ENCODE measurements at places on chromosomes 4 and X.
A peak's percentile ranks its signal among the peaks of the same experiment; 100 is the strongest.

DNA sequence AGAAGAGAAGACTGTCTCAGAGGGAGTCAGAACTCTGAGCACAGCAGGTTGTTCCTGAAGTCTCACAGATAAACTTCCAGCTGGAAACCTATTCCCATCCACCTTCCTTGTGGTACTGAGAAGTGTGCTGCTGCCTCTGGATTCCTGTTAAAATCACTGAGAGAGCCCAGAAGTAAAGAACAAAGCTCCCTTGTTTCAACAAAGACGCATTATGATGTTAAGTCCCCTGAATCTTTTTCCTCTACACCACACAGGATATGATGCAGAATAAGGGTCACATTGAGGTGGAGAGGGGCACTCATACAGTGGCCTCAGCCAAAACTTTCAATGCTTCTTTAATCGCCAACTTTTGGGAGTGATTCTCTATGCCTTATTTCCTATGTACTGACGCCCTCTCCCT lies 321.0 kb downstream of the OPHN1 start:
- DNase-seq: no peak

DNA sequence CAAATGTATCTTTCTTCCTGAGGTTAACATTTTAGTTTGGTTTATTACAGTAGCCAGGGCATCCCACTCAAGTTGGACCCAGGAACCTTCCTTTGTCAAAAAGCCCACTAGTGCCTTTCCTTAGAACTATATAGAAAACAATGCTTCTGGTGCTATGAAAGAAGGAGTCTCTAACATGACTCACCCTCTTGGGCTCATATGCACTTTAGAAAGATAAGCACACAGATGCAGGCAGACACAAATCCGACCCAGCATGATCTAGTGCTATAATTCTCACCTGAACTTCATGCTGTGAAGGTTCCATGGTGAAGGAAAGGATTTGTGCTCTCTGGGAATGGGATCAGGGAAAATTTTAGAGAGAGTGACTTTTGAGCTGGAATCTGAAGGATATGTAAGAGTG lies 289.4 kb downstream of the ANKRD50 start:
- no peak for DNase-seq

GRCh38 chr4:14771504-14772175 lies 230.6 kb upstream of the CPEB2 start:
- DNase-seq: no peak

GRCh38 chr4:86926435-86927086 lies 8.2 kb upstream of the AFF1 start:
- peak; percentile 28 for DNase-seq

GRCh38 chr4:66300336-66300934 lies 630.1 kb upstream of the EPHA5 start:
- DNase-seq: no peak

DNA sequence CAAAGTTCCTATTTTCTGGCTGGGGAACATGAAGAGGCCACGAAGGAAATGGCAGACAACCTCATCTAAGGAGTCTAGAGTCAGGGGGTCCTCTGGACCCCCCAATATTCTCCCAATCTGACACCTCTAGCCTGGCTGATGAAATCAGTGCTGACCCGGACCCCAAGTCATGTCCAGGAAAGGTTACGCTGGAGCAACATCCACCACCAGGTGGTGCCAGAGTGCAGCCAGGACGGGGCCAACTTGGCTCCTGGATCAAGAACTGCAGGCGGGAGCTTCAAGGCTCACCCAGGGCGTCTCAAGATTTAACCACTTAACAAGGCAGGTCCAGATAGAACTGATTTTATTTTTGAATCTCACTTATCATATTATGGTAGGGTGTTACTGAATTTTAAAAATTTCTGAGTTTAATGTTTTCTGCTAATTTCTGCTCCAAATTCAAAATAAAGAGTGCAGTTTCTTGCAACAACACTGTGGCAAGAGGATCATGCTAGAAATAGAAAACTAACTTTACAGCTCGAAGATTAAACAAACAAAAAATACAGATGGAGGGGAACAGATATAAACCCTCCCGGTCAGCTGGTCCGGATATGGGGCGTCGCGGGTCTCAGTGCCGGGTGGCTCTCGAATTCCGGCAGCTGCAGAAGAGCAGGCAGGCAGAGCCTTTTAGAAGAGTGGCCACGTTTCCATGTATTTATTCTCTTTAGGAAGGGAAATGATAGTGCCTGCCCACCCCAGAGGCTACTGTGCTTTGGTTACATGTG lies 135.5 kb downstream of the AFAP1 start:
- DNase-seq: peak; percentile 98

GRCh38 chr4:164536814-164537213 lies 217.1 kb upstream of the SMIM31 start:
- DNase-seq: no peak

DNA sequence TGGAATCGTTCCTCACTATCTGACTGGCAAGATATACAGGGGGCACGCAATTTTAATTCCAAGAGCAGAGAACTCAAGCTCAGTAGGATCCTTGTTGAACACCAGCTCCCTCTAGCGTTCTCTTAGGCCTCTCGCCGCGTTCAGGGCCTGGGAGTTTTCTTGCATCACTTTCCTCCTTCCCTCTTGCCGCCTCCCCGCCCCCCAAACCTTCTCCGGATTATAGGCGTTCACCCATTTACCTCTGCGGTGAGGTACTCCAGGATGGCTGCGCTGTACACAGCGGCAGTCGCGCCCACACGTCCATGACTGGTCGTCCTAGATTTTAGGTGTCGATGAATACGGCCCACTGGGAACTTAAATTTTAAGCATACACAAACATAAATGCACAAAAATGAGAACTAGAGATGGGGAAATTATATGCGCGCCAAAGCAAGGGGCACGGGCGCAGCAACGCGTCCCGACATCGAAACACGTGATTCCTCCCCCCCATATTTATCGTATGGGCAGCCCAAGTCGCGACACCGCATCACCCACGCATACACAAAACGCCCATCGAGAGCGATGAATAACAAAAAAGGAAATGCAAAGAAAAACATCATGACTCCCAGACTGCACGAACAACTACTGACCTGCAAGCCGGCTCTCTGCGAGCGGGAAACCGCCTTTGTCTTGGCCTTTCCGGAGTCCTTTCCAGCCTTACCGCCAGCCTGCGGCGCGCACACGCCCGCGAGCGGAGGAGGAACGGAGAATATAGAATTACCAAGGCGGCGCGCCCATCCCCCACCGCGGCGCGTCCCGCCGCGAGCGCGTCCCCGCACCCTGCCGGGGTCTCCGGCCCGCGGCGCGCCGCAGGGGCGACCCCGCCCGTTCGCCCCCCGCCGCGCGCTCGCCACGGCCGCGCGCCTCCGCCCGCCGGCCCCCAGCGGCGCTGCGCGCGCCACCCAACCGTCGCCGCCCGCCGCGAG lies 759 bp downstream of the H2AZ1 start:
- DNase-seq: peak; percentile 96

DNA sequence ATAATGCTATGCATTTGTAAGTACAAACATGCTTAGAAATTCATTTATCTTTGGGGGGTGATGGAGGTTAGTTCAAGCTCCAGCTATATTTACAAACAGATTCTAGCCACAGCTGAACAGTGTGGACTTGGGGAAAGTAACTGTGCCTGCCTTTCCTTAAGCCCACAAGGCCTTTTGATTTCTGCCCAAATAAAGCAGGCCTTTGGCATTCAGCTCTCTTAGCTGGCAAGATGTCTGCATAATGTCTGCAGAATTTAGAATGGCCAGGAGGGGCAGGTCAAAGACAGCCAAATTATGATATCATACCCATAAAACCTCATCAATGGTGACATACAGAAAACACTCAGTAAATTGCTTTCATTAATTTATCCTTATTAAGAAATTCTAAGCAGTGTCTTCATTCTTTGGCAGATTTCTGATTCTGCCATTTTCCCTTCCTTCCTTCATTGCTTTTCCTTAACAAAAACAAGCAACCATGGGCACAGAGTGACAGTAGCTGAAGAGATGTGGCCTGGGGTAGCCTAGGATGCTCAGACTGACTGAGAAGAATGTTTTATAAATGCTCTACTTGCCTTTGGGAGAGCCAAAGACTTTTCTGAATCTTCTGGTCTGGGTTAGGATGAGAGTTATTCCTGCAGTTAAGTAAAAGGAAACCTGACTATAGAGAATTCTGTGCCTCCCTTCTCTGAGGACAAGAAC lies 538.7 kb upstream of the NR3C2 start:
- no peak for DNase-seq

DNA sequence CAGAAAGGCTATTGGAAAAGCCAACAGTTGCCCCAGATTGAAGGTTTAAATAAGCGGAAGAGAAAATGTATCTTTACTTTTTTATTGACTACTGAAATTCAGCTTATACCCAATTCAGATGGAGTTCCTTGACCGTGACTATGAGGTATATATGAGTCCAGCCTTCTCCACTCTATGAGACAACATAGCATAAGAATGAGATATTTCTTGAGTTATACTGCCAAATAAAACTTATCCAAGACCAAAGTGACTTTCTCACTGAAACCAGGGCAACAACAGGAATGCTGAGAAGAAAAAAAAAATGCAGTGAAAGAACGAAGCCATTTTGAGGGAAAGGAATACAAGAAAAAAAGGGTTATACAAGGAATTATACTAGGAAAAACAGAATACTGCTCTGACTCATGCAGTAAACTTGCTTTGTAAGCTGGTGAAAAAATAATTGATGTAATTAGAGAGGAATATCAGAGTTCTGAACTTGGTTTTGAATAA lies 16.3 kb upstream of the PDK3 start:
- no peak for DNase-seq

DNA sequence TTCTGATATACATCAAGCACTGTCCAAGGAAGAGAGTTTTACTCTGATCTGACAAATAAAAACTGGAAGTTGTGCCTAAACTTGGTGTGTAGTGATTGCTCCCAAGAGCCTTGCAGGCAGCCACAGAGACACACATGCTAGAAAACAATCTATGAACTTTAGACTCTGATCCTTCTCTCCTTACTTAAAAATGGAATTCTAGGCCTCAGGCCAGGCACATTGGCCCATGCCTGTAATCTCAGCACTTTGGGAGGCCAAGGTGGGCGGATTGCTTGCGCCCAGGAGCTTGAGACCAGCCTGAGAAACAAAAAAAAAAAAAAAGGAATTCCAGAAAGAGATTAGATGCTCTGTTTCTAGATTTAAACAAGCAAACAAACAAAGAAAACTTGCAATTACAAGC lies 45.6 kb upstream of the S100G start:
- no peak for DNase-seq

DNA sequence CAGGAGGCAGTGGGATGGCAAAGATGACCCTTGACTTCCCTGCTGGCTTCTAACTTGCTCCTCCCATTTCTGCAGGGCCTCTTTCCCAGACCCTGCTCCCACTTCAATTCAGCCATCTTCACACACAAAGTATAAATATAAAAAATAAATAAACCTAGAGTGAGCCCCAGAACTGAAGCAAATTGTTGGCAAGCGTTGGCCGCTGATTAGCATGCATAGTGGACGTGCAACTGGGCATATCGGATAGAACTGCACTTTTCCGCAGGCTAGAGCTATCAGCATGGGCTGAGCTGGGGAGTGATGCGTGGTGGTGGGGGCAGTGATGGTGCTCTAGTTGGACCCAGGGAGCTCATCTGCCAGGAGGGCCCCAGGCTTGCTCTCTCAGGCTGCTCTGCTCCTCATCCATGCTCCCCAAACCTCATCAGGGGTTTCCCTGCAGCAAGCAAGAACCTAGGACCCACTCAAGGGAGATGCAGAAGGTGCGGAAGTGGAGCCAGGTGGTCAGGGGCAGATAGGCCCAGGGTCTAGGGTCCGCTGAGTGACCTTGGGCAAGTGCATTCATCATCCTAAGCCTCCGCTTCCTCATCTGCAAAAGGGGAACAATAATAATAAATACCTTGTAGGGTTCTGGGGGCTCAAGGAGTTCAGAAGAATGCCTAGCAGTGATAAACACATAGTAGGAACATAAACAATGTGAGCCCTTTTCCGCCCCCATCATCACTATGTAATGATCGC lies 146.8 kb upstream of the PJA1 start:
- no peak for DNase-seq

DNA sequence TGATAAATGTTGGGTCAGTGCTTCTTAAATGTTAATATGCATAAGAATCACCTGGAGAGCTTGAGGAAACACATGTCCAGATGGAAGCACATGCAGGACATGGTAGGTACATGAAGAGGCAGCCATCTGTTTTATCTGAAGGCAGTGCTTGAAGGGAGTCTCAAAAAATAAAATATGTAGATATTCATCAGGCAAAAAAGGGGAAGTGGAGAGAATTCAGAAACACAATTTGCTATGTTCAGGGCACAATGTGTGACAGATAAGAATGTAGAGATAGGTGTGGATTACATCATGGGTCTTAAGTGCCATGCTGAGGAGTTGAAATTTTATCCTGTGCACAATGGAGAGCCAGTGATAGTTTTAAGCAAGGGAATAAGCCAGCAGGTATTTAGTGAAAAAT lies 59.6 kb upstream of the CASK start:
- DNase-seq: no peak

DNA sequence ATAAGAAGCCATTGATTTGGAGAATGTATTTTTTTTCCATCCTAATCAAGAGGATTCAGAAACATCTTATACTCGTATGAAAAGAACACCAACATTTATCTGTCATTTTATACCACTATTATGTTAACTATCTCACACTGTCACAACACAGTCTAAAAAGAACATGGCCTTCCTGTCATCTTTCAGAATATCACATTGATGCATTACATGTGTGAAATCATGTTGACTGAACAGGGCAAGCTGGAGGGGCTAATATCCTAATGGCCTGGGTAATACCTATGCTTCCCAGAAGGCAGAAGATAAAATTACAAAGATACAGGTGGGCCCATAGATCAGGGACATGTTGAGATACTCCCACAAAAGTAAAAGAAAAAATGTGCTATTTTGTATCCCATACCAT lies 611.7 kb downstream of the STIM2 start:
- DNase-seq: no peak

DNA sequence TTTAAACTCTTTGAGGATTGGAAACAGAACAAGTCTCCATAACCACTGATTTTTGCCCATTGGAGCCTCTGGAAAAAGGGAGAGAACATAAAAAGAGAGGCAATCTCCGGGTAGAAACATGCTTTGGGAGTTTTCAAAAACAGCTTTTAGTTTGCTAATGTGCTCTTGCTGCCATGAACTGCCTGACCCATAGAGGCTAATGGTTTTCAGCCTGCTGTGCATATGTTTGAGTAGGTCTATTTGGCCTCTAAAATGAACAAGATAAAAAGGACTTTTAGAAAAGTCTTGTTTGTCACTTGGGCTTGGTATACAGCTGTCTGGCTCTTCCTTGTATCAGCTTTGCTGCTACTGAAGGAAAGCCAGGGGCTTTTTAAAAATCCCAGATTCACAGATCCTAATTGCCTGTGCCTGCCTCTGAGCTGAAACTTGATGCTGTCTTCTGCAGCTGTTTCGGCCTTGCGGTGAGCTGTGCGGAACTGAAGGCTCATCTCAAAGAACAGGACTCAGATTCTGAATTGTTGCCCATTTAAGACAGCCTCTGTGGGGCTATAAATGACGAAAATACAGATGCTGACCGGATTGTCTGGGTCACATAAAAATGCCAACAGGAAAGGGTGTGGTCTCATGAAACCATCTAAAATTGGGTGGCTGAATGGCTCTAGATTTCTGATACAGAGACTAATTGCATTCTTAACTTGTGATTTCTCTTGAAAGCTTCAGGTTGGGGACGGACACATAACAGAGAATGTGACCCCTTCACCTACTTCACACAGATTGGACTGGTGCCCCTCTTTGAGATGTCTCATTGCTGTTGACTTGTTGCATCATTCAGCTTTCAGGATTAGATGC lies 18.4 kb upstream of the ZNF41 start:
- DNase-seq: no peak

Measured in endodermal cell (in vitro differentiated cells).